Skeletal muscle cell (primary cell): ENCODE measurements at places on chromosomes 5 and 9.

GRCh38 chr9:90914868-90915483, 113.4 kb downstream of the SYK start:
- no peak for DNase-seq

GRCh38 chr5:160092960-160093707, 26.1 kb downstream of the PWWP2A start:
- no peak for DNase-seq

DNA sequence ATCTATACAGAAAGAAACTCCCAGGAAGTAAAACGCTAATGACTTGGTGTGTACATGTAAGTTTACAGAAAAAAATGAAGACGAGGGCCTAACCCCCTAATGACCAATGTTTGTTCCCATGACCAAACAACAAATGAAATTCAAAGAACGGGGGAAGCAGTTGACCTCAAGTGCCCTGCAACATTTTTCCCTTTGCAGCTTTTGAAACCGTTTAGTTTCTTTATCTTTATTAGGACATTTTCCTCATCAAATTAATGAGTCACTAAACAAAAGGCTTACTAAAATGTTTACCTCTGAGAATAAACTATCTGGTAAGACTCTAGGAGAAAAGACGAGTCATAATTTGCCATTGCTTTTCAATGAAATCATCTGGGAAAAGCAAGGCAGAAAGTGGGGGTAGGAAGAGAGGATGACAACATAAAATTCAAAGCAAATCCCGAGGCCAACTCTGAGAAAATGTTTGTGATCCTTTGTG, 57.4 kb downstream of the LHFPL2 start:
- DNase-seq: no peak

GRCh38 chr5:172795318-172795977, 24.5 kb upstream of the DUSP1 start:
- peak; percentile 100 for DNase-seq

GRCh38 chr9:97850746-97851445, 2.1 kb upstream of the FOXE1 start:
- no peak for DNase-seq

- DNase-seq: no peak
Observed at GRCh38 chr5:54722846-54723433, 205.4 kb downstream of the SNX18 start.

DNA sequence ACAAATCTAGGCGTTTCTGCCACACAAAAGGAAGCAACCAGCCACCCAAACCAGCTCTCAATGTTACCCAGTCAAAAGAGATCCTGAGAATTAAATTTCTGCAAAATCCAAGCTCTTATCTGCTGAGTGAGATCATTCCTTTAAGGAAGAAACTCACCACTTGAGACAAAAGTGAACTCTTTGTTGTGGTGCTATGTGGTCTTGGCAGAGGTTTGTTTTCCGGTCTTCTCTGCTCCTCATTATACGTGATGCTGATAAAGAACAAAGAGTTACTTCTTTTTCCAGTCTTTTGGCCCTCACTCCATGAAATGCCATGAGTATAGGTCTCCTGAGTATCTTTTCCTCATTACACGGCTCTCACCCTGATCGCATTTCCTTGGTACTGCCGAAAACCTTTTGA, 82.1 kb downstream of the PRKACG start:
- no peak for DNase-seq

DNA sequence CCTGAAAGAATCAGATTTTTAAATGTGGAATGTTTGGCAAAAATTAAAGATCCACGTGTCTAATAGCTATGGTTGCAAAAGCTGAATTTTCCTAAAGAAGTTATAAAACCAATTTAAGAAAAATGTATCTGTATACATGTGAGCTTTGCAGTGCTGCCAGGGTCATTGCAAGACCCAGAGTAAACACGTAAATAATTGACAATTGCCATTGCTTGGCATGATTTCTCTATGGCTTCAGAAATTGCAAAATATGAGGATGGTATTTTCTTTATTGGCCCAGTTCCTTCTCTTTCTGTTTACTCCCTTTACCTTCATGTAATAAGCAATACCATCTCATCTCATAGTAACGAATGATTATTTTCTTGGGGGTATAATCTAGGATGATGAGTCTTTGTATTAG, 123.9 kb downstream of the ERCC6L2 start:
- DNase-seq: no peak

DNA sequence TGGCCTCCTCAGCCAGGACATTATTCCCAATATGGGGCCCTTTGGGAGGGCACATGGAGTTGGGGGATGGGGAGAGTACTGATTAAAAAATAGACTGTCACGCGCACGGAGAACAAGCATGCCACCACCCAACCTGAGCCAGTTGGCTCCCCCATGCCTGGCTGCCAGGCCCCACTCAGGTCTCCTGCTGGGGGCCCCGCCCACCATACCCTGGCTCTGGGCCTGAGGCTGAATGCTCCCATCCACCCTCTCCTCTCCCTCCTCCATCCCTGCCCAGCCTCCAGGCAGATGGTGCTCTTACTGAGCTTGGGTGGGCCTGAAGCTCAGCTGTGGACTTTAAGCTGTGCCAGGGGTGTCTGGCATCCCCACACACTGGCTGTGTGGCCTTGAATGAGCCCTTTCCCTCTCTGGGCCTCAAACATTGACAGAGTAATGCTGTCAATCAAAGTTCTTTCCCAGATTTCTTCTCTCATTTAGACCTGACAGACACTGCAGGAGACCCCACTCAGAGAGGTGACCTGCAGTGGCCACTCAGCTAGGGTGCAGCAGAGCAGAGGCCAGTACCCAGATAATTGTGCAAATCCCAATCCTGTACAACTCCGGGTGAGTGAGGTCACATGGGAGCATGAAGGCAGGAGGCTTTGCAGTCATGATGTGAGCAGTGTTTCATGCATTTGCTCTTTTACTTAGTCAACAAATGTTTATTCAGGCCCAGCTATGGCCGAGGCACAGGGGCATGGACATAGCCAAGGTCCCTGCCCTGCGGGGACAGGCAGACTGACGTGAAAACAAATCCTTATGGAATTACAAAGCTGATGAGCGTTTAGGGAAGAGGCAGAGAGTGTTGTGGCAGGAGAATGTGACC, 9.8 kb upstream of the SYNPO start:
- DNase-seq: no peak

DNA sequence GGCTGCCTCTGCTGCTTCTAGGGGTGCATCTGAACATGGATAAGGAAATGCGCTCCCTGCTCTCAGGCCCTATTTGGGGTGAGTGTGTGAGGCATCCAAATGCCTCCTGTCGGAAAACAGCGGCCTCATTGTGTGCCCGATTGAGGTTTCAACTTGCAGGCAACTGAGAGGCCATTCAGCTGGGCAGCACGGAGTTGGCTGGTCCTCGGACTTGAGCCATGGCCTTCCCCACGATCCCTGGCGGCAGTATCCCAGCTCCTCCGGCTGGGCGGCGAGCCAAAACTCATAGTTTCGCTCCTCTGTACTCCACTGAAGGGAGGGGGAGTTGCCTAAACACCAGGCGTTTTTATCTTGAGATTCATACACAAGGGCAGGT, 597.3 kb upstream of the SGCD start:
- DNase-seq: no peak

DNA sequence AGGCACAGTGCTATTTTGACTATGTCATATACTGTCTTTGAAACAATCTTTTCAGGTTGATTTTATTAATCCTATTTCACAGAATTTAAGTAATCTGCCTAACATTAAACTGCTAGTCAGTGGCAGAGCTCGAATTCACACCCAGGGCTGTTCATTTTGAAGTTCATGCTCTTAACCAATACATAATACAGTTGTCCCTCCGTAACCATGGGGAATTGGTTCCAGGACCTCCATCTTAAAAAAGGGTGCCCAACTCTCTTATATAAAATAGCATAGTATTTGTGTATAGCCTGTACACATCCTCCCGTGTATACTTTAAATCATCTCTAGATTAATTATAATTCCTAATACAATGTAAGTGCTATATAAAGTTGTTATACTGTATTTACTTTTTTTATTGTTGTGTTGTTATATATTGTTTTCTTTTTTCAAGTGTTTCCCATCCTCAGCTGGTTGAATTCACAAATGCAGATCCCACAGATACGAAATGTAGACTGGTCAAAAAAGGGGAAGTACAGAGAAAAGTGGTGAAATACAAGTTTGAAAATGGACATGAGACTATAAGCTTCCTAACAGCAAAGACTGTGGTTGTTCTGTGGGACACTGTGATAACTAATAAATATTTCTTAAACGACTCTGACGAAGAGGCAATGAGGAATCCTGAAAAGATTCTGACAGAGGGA, 18.3 kb downstream of the RFX3 start:
- DNase-seq: no peak
